ENCODE measurements at places on chromosomes 1 and 21.

GRCh38 chr1:182394055-182394775, 2.6 kb upstream of the GLUL start:
- DNase-seq, result no peak

- DNase-seq, result no peak
Observed at GRCh38 chr1:21568006-21568746, 59.0 kb downstream of the ALPL start.

DNA sequence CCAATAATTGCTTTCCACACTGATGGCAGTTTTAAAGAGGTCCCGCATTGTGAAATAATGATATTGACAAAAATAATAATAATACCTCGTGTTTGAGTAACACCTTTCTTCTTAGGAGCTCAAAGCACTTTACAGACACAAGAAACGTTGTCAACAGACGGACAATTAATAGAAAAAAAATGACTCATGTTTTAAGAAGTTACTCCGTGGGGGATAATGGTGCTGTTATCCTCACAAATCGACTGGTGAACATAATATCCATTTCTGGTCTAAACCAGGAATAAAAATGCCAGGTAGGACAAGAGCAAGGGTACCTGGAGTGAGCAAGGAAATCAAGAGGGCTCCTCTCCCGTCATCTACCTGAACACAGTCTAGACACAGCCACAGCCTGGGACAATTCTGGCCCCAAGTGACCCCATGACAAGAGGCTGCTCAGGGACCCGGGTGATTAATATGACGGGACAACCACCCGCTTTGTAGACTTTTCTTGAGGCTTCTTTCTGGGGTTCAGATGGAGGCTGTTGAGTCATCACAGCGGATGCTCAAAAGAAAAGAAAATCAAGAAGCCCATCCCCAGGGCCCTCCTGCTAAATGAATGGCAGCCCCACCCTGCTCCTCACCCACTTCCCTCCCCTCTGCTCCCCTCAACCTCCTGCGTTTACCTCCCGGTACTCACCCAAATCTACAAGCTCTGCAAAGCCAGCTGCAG, 146.2 kb upstream of the IRF2BP2 start:
- DNase-seq, result no peak

- DNase-seq, result no peak
Observed at GRCh38 chr1:209601809-209602657, 18.5 kb downstream of the CAMK1G start.

- DNase-seq, result no peak
Observed at GRCh38 chr1:205532996-205533735, 28.7 kb downstream of the CDK18 start.

DNA sequence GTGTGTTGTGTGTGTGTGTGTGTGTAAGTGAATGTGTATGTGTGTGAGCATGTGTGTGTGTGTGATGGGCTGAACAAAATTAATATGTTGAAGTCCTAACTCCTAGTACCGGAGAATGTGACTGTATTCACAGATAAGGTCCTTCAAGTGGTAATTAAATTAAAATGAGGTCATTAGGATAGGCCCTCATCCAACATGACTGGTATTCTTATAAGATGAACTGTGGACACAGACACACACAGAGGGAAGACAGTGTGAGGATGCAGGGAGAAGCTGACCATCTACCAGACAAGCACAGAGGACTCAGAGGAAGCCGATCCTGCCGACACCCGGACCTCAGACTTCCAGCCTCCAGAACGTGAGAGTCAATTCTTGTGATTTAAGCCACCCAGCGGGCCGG, 91.2 kb upstream of the PGBD5 start:
- no peak for DNase-seq

DNA sequence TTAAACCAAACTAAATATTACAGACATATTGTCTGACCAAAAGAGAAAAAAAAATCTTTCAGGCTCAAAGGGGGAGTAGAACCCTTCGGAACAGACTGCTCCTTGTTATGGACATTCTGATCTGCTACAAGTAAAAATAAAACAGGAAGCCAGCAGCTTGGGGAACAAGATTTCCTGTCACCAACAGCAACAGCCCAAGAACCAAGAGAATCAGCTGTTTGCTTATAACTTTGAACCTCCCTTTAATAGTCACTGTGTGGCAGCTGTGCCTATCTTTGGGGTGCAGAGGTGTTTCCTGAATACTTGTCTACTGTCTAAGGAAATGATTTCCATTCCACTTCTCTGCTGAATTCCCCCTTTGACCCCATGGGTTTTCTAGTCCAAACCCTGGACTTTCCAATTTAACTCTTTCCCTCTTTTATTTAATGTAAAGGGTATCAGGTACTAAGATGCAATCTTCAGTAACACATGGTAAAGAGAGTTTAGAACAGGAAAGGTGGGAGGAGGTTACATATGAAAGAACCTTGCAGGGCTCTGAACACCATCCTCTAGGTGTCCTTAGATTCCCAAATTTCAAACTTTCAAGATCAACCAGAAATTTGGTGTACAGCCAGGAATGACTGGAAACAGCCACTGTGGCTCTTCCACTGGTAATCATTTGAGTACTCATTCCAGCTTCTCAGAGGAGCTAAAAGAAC, 38.6 kb downstream of the GPR3 start:
- no peak for DNase-seq

DNA sequence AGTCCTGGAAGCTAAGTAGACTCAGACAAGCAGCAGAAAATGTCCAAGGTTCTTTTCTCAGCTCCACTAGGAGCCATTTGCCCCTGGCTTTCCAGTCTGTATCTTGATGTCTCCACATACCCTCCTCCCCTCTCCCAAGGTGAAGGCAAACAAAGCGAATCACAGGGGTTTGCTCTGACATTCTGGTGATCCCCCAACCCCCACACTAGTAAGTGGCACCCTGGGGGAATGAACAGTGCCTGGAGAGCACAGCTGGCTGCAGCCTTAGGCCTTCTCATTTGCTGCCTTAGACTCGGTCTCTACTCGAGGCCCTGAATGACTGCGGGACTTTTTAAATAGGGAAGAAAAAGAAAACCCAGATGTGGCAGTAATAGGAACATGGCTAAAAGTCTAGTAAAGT, 15.3 kb downstream of the ERI3 start:
- no peak for DNase-seq

GRCh38 chr1:204107892-204108291, 35.0 kb downstream of the SOX13 start:
- DNase-seq, result no peak

DNA sequence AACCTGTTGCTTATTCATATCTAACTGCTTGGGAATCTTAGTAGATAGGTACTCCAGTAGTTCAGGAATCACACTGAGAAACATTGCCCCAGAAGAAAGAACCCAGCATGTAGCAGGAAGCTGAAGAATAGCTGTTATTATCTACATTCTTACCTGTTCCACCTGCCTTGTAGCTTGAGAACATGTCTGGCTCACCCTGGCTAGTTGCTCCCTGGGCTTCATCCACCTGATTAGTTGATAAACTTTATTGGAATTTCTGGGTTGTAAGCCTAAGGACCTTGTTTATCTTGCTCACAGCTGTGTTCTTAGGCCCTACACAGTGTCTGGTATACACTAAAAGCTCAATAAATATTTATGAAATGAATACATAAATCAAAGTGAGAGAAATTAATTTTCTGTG, 106.3 kb upstream of the DMRTA2 start:
- DNase-seq, result no peak

All from activated T-cell treated with anti-CD3 and anti-CD28 coated beads for 4 hours (primary cell).